ENCODE measurements at places on chromosomes 6 and 20.

DNA sequence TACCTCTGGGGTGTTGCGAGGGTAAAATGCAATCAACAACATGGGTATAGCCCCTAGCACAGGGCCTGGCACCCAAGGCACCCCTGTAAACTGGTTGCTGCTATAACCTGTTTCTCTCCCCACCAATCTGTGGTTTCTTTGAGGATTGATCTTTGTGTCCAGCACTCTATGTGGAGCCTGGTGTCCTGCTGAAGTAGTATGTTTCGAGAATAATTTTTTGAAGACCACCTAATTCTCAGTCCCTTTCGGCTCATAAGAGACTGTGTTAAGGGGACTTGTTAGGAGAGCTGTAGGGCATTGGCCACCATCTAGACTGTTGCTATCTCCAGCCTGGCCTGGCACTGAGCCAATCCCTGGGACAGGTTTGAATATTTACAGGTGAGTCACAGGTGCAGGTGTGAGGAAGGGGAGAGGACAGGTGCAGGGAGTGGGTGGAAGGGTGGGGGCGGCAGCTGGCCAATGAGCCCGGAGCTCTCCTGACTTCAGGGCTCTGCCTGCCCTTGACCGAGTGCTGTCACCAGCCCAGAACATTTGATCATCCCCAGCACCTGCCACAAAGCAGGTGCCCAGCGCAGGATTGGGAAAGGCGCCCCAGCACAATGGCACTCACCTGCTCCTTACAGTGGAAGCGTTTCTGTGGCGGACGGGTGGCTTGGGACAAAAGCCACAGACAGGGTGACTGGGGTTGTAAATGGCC lies 8.1 kb upstream of the C20orf144 start:
- peak; percentile 86 for DNase-seq

- DNase-seq, result no peak
Observed at GRCh38 chr20:61284752-61285151, 32.7 kb downstream of the CDH4 start.

DNA sequence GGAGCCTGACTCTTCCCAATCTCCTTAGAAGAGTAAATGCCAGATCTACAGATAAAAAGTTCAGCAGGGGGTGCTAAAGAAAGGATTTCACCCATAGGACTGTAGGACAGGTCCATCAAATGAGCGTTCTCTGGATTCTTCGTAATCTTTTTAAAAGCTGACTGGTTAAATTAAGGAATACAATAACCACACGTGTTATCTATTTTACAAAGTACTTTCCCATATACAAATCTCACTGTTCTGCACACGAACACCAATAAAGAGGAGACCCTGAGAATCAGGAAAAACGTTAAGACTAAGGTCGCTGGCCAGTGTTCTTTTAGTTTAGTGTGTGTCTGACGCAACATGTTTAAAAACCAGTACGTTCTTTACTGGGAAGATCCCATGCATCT lies 542 bp downstream of the TUBE1 start:
- DNase-seq, result peak; percentile 10

DNA sequence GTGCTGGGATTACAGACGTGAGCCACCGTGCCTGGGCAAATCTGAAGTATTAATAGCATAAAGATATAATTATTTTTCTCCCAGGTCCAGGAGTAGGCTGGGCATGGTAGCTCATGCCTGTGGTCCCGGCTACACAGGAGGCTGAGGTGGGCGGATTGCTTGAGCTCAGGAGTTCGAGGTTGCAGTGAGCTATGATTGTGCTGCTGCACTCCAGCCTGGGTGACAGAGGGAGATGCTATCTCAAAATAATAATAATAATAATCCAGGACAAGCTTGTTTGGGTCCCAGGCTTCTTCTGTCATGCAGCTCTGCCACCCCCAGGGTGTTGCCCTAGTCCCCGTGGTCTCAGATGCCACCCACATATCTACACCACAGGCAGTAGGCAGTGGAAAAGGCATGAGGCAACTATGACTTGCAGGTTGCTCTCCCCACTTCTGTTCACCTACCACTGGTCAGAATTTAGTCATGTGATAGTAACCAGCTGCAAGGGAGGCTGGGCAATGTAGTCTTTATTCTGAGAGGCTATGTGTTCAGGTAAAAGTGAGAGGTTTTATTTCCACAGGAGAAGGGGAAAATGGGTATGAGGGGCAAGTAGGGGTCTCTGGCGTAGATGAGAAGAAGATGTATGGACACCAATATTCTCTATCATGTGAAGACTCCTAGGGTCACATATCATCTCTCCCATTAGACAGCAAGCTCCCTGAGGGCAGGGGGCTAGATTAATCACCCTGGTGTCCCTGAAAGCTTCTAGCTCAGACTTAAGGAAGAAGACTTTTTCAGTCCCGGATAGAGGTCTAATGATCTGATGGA lies 25.7 kb downstream of the TCF15 start:
- peak; percentile 28 for DNase-seq

DNA sequence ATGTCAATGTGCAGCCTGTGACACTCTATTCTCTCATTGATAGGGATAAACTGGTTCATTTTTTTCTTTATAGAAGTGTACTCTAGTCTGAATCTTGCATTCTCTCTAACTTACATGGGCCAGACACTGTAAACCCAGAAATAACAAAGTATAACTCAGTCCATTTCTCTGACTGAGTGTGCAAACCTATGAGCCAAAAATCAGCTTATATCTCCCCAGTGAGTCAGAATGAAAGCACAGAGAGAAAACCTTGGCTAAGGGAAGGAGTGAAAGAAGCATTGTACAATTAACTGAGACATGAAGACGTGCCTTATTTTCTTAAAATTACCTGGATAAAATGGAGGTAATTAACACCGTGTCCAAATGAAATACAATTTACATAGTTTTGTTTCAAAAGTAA lies 436.9 kb upstream of the IMPG1 start:
- no peak for DNase-seq

- DNase-seq, result no peak
Observed at GRCh38 chr6:105646391-105646867, 243.5 kb upstream of the PREP start.

DNA sequence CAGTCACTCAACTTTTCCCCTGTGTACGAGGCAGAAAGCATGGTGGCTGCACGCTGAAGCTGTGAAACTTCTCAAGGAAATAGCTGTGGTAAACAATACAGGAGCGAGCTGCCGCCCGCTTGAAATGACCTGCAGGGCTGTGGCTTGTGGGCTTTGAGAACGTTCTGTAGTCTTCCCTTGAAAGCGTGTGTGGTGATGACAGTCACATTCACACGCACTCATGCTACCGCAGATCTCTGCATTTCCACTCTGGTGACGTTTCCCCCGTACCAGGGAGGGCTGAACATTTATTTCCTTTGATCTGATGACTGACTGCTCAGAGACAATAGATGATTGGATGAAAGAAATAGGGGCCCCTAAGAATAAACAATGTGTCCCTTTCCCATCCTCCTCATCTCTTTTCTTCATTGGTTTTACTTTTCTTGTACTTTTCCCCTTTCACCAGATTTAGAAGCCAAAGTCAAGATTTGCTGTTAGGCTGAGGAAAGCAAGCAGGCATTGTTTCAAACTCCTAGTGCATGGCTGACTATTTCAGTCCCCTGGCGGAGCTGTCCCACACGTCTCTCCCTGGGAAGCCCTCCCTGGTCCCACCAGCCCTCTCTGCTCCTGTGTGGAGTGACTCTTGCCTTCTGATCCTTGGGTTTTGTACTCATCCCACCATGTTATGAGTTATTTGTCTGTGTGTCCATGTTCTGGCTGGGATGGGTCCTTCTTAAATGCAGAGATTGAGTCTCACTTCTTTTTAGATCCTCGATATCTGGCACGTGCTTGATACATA lies 3.9 kb downstream of the SYTL3 start:
- DNase-seq, result peak; percentile 30

DNA sequence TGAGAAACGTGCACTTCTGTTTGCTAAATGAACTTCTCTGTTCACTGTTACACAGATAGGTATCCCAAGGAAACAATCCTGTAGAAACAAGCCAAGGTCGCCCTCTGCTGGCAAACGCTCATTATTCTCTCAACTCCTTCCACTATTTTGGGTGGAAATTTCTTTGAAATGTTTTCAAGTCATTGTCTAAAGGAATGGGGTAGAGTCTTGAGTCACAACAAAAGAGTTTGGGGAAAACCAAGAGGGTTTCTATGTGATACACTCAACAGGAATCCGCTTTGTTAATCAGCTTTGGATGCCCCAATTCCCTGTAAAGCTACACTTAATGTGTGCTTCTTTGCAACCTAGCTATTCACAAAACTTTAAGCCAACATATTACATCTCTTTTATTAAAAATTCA lies 4.6 kb upstream of the RAE1 start:
- peak; percentile 81 for DNase-seq

GRCh38 chr6:89079511-89080234 lies 878 bp upstream of the PNRC1 start:
- peak; percentile 45 for DNase-seq

DNA sequence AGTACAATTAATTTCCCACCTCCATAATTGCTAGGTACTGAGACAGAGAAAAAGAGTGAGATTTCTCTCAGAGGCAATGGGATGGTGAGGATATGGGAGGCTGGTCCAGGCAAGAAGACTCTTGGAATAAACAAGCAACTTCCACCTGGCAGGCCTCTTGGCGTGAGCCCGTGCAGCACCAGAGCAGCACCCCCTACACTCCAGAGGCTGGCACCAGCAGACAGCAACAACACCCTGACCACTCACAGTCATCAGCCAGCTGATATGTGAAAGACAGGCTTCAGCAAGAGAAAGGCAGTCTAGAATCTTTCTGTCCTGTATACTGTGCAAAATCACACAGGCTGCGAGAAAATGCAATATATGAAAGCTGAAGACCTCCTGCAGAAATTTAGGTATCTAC lies 59.7 kb downstream of the KIF13A start:
- no peak for DNase-seq

DNA sequence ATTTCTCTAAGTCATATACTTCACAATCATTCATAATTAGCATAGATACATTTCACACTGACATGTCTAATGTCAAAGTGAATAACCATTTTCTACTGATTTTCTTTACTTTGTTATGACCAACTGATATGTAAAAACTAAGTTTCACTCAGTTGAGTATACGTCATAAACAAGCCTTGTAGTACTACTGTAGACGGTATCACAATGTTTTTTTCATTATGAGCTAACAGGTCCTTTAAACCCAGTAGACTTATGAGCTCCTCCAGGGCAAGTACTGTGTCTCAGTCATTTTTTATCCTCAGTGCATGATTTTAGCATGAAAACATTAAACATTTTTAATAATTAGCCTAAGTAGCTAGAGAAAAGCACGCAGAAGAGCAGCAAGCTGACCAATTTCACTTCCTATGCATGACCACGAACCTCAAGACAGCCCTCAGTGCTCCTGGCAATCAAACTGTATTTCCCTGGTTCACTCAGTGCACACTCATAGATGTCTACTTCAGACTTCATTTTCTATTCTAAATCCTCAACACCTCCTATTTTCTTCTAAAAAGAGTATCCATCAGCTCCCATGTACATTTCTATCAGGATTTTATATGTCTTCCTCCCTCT lies 32.0 kb upstream of the TFAP2D start:
- DNase-seq, result no peak

GRCh38 chr6:39808964-39809363 lies 16.8 kb downstream of the DAAM2 start:
- DNase-seq, result no peak

- DNase-seq, result peak; percentile 67
Observed at GRCh38 chr20:56247954-56248782, at the start of gene MC3R. TSS of gene MC3R (plus strand) at chr20:56248732. CDS start at chr20:56248844, 112 bp downstream.

GRCh38 chr6:15343490-15344191 lies 97.8 kb downstream of the JARID2 start:
- DNase-seq, result no peak

DNA sequence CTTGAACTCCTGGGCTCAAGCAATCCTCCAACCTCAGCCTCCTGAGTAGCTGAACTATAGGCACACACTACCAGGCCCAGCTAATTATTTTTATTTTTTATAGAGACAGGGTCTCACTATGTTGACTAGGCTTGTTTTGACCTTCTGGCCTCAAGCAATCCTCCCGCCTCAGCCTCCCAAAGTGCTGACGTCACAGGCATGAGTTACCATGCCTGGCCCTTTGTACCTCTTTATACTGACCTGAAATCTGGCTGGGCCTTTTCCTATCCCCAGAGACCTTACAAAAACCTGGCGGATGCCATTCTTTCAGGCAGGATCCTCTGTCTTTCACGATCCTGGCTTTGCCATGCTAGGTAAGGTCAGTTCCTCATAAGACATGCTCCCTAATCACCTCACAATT lies 11.5 kb downstream of the WFDC3 start:
- no peak for DNase-seq

- DNase-seq, result no peak
Observed at GRCh38 chr6:28248916-28249315, 3.2 kb downstream of the ZKSCAN4 start.

- DNase-seq, result no peak
Observed at GRCh38 chr20:51376111-51376510, 166.4 kb downstream of the NFATC2 start.

DNA sequence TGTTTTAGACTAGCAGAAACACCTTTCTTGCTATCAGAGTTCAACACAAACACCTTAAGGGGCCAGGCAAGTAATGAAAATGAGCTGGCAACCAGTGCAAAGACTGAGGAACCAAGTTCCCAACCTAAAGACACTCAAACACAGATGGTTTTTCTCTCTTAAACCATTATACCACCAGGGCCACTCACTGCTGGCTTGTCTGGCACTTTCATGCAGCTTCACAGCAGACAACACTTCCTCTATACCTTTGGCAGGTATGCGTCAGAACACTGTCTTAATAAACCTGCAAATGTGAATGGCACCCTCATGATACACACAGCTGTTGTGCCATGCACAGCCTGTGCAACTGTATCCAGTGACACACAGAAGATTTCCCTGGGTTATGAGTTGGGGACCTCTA lies 41.6 kb downstream of the NFATC2 start:
- DNase-seq, result no peak

- no peak for DNase-seq
Observed at GRCh38 chr6:37634238-37634826, 63.4 kb downstream of the MDGA1 start.

- DNase-seq, result peak; percentile 59
Observed at GRCh38 chr20:23446505-23446904, 6.2 kb downstream of the CST11 start.

- DNase-seq, result no peak
Observed at GRCh38 chr6:53873922-53874321, 79.1 kb downstream of the LRRC1 start.

- no peak for DNase-seq
Observed at GRCh38 chr20:36550790-36551299, 9.5 kb downstream of the MYL9 start.

DNA sequence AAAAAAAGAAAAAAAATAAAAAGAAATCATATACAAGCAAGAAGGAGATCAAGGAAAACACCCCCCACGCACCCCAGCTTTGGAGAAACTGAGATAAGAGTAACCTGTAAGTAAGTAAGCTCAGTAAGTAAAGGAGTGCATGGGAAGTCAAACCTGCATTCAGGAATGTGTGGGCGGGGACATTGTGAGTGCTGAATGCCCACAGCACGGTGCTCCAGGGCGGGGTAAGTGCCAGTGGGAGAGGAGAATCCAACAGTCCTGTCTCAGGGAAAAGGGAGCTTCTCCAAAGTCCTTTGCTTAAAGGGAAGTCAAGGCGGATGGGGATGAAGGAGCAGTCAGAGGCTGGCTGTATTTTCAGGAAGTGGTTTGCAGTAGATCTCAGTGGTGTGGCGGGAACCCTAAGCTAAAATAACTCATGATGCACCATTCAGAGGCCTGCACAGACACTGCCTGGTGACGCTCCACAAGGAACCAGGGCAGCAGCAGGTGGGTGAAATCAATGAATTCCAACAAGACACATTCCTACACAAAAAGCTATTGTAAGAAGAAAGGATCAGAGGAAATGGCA lies 368.0 kb downstream of the QKI start:
- peak; percentile 8 for DNase-seq

GRCh38 chr20:43895235-43895634 lies 19.4 kb upstream of the TOX2 start:
- DNase-seq, result no peak

- no peak for DNase-seq
Observed at GRCh38 chr6:96582436-96582835, 19.5 kb downstream of the FHL5 start.

Data from RPMI8226 (cell line).